ENCODE measurements at places on chromosomes 12 and 14.

- DNase-seq = no peak
These were observed 236.9 kb downstream of the PAWR start for GRCh38 chr12:79453820-79454219.

DNA sequence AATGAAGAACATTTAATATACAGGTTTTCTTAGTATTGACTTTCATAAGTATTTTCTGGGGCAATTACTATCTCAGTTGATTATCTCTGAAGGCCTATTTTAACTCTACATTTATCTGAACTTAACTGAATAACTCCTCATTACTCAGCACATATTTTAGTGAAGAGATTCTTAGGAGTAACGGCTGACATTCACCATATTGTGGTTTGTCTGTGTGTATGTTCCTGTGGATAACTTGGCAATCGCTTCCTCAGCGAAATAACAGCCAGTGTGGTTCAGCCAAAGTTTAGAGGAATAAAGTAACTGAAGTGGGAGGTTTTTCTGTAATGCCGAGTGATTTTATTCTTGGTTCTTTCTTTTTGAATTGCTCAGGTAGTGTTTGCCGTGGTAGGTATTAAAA, 168.0 kb downstream of the RAD51B start:
- no peak for DNase-seq

- no peak for DNase-seq
These were observed 489.8 kb downstream of the DIO2 start for GRCh38 chr14:79721399-79722084.

- DNase-seq = peak; percentile 28
These were observed 8.8 kb downstream of the P2RX4 start for GRCh38 chr12:121218588-121219352.

DNA sequence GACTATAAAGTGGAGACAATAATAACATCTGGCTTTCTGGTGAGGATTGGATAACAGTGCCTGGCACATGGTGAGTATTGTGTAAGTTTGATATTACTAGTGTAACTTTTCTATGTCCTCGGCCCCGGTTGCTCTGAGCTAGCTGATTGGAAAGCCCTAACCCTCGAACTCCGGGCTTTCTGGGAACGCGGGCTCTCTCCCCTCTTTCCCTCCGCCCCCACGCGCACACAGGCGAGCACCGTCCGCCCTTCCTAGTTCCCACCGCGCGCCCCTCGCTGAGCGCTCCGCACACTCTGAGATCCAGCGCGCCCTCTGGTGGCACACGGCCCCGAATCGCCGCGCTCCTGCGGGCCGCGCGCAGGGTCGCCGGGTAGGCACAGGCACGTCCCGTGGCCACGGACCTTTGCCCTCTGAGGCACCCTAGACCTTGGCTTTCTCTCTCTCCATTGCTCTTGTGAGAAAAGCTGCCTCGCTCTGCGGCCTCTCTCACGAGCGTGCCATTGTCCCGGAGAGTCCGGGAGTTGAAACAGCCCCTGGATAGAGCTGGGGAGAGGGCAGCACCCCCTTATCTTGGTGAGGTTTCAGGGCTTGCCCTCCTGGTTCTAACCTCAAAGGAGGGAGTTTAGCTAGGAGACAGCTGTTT, 23.2 kb upstream of the ESRRB start:
- peak; percentile 24 for DNase-seq

- no peak for DNase-seq
These were observed 5.4 kb downstream of the BMP4 start for GRCh38 chr14:53951243-53951626.

GRCh38 chr12:101671833-101672232, 25.6 kb upstream of the CHPT1 start:
- no peak for DNase-seq

DNA sequence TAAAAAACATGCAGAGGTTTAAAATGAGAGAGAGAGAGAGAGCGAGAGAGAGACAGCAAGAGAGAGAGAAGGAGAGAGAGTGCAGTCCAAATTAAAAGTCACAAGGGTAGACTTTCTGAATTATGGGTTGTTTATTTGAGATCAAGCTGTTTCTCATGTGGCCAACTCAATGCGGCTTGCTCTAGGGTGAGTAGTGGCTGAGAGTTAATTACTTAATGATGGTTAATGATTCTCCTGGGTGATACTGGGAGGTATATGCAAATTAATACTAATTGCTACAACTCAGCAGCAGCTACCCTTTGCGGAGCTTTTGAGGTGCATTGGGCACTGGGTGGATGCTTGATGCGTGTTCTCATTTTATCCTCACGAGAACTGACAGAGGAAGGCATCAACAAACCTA, 122.1 kb upstream of the NOS1 start:
- no peak for DNase-seq

- no peak for DNase-seq
These were observed 43.9 kb downstream of the RAB35 start for GRCh38 chr12:120072472-120073249.

DNA sequence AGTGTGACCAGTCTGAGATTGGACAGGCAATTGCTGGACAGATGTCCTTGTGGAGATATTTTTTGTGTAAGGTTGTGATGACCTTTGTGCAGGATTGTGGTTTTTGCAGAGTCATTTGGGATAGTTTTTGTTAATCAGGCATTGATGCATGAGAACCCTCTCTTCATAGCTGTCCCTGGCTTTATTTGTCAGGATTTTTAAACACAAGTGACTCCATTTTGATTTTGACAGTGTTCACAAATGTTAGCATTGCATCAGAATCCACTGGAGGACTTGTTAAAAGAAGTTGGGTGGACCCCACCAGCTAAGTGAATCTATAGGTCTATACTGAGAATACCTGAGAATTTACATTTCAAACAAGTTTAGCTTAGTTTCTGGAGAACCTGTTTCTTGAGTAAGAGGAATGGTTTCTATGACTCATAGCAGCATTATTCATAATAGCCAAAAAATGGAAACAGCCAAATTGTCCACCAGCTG, 11.8 kb downstream of the FNTB start:
- no peak for DNase-seq

GRCh38 chr12:94561943-94562411, 88.4 kb downstream of the TMCC3 start:
- no peak for DNase-seq

DNA sequence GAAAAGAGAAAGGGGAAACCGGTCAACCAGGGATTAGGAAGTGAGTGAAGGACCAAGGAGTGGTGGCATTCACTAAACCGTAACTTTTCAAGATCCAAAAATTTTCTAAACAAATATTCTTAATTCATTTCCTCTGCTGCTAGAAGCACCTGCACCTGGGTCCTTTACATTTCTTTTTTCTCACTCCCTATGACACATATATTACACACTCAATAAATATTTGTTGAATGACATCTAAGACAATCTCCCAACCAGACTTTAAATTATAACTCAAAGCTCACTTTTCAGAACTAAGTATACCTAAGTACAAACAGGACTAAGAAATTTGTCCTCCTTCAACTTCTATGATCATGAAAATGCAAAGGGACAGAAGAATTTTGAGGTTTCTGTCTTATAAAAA, 11.1 kb downstream of the TTC5 start:
- no peak for DNase-seq

DNA sequence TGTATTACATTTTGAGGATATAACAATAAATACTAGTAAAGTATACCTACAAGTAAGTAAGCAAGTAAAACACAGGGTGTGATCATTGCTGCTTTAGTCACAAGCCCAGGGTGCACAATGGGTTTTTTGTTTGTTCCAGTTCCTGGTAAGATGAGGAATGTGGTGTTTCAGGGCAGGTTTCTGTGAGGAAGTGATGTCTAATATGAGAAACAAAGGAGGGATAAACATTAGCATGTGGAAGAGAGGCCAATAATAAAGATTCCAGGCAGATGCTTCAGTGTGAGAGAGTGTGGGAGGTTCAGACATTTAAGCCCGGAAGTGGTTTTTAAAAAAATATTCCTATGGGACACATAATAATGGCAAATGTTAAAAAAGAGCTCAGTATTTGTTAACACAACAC, 808.1 kb upstream of the USP15 start:
- DNase-seq = no peak

DNA sequence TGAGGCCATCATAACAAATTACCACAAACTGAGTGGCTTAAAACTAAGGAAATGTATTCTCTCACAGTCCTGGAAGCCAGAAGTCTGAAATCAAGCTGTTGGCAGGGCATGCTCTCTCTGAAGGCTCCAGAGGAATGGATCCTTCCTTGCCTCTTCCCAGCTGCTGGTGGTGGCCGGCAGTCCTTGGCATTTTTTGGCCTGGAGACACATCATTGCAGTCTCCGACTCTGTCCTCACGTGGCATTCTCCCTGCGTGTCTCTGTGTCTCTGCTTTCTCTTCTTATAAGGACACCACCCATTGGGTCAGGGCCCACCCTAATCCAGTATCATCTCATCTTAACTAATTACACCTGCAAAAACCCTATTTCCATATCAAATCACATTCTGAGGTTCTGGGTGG, 206.1 kb downstream of the SLC41A2 start:
- DNase-seq = no peak

DNA sequence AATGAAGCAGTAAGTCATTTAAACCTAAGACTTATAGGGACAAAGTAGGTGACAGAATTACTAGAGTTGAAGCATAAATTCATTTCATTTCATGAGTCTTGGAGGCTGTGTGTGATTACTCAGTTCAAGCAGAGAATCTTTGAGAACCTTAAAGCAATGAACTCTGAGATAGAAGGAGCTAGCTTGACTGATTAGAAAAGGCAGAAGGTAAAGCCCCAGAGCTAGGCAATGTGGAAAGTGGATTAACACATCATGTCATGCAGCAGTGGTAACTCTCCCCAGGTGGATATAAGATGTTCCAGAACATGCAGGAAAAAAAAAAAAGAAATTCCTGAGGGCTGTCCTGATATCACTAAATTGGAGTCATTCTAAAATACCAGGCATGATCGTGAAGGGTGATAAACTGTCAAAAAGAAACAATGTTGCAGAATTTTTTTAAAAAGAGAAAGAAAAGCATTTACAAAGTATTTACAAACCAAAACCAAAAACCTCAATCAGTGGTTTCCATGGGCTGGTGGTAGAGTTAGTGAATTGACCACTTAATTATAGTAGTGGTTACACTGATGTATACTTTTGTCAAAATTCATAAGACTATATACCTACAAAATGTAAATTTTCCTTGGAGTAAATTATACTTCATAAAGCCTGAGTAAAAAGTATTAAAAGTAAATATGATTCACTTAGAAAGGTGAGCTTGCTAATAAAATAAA, 12.7 kb upstream of the SLC16A7 start:
- no peak for DNase-seq

DNA sequence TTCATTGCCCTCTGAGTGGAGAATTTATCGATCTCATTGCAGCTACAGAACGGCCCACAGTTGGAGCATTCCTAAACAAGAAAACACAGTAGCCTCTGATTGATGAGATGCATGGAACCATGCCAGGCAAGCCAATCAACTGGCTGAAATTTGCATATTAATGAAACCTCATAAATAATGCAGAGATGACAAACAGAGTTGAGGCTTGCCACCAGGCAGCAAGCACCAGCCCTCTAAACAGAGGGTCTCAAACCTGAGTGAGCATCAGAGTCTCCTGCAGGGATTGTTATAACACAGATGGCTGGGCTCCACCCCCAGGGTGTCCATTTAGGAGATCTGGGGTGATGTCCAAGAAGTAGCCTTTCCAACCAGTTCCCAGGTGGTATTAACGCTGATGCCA, 60.9 kb upstream of the CMKLR1 start:
- DNase-seq = no peak

- DNase-seq = no peak
These were observed 762.4 kb downstream of the SLC6A15 start for GRCh38 chr12:84150201-84150600.

DNA sequence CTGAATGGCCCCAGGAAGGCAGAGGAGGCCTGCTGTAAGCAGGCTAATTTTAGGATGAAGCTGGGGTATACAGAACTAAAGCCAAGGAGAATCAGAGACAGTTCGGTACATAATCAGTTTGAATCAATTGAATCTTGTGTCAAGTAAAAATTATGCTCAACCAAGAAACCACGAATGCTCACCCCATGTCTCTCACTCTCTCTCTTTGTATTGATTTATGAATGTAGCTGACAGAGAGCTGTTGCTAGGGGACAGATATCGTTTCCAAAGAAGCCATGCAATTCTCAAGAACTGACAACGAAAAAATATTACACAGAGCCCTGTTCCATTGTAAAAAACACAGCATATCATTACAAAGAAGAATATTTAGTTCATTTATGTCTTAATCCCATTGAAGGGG, 151.1 kb upstream of the PKP2 start:
- DNase-seq = no peak

DNA sequence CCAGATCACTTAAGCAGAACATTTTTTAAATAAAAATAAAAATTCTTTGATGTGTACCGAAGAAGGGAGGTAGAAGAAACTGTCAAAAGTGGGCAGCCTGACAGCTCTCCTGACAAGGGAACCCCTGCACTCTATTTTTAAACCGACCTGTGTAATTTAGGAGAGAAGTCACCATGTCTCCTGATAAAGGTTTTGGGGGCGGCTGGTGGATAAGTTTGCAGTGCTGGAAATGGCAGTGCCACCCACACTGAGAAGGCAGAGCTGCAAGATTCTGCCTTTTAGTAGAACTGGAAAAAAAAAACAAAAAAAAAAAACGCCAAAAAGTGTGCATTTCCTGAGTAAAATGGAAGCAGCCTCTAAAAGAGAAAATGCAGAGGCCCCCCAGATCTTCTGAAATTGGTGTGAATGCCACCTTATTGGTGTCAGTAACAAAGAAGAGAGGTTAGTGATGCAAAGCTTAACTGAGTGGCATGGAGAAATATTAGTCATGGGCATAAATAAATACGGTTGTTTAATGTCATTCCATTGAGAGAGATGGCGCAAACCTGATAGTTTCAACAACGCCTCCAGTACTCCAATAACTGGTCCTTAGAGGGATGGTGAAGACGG, 24.7 kb downstream of the DUSP6 start:
- no peak for DNase-seq

DNA sequence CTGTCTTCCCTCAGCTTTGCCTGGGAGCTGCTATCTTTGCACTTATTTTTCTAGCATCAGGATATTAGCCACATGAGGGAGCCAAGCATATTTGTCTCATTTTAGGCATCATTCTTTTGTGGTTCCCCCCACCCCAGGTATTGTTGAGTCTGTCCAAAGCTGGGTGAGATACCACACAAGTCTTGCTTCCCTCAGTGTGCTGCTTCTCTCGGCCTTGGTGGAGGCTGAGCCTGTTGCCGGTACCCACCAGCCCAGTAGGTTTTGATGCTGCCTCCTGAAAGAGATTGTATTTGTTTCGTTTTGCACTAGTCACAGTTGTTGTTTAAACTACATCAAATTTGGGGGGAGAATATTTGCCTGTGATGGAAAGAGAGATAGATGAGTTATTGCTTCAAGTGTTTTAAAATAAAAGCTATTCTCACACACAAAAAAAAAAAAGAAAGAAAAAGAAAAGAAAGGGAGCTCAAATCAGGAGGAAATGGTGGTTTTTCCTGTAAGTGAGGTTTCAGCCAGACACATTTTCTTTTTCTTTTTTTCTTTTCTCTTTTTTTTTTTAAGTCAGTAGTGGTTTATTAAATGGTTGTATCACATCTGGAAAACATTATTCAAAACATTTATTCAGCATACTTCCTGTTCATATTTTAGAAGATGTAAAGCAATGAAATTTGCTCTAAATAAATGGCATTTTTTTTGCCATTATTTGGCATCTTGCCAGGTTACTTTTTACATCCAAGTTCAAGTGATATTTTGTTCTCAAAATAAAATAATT, 58.5 kb downstream of the SLC4A8 start:
- no peak for DNase-seq
